Stimulated activated naive CD8-positive, alpha-beta T cell treated with anti-CD3 and anti-CD28 coated beads, Interleukin-15, Interleukin-2, amounts not matched to agents 100 U/mL and 50 U/mL, for 24 hours (primary cell): ENCODE measurements at places on chromosomes 6 and 20.

GRCh38 chr6:107068691-107069630 lies 41.0 kb downstream of the MTRES1 start:
- no peak for DNase-seq

- no peak for DNase-seq
Observed at GRCh38 chr6:139925894-139926641, 551.6 kb upstream of the CITED2 start.

DNA sequence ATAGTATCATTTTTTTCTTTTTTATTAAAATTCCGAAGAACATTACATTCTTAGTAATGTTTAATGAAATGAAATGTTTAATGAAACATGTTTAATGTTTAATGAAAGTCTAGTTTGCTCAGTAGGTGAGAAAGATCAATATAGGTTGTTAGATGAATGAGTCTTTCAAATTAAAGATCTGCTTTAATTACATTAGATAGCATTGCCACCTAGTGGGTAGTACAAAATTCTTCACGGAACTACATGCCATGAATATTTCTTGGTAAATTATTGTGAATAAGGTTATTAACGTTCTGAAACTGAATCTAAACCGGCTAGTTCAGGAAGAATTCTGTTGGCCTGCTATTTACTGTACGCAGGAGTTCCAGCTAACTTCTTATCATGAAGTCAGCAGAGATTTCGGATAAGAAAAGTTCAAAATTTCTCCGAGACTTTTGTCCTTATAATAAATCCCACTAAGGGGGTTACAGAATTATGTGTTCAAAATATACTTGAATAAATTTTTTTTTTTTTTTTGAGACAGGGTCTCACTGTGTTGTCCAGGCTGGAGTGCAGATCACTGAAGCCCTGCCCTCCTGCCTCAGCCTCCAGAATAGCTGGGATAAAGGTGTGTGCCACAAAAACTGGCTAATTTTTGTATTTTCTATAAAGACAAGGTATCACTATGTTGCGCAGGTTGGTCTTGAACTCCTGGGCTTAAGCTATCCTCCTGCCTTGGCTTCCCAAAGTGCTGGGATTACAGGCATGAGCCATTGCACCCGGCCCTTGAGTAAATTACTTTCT lies 7.9 kb upstream of the GMNN start:
- no peak for DNase-seq

- no peak for DNase-seq
Observed at GRCh38 chr6:148223424-148223842, 119.2 kb upstream of the SASH1 start.

DNA sequence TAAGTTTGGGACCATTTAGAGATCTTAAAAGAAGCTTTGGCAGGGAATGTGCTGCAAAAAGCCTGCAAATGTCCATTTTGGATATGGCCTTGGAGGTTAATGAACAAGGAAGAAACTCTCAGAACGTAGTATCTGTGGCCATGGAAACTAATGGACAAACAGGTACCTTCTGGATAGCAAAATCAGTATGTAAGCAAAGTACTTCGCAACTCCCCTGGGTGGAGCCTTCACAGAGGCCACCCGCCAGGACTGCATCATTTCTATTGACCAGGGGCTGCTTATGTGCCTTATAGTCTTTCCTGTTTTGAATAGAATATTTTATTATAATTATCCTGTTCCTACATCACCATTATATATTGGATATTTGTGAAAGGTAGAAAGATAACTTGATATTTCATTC lies 510.8 kb upstream of the SYNCRIP start:
- DNase-seq, result no peak

DNA sequence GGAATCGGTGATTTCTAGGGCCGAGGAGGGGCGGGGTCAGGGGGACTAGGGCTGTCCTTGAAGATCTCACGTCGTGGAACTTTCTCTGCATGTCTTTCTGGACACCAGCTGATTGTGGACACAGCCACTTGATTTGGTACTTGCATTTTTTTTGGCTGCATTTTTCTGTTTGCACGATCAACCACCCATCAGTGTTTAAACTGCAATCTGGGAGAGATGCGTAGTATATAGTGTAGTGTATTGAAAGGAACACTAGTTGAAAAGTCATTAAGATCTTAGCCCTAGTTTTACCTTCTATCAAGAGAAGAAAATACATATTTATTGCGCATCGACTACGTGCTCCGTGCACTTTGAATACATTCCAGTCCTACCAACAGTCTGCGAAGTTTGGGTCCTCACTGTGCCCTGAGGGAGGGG lies 657 bp downstream of the NT5DC1 start:
- DNase-seq, result no peak

DNA sequence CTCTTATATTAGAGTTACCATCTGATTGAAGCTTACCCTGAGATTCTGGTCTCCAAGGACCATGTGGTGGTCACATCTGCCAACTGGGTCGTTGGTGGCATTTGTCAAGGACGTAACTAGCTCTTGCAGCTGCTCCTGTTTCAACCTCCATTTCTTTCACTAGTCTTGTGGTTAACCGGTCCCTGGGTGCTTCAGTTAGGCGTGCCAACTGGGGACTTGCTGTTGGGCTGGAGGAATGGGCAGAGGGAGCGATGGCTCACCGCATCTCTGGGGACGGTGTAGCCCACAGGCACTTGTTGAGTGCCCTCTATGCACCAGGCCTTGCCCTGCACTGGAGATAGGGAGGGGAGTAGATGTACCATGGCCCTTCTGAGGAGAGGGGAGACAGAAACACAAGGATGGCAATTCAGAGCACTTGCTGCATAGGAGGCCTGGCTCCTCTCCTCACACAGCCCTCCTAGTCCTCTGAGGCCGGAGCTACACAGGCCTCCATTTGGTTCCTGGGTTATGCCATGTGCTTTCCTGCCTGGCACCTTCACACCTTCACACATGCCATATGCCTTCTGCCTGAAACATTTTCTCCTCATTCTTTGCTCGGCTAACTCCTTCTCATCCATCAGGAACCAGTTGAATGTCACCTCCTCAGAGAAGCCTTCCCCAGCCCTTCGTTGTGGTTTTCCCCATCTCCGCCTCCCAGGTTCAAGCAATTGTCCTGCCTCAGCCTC lies 20.0 kb upstream of the ASXL1 start:
- no peak for DNase-seq

DNA sequence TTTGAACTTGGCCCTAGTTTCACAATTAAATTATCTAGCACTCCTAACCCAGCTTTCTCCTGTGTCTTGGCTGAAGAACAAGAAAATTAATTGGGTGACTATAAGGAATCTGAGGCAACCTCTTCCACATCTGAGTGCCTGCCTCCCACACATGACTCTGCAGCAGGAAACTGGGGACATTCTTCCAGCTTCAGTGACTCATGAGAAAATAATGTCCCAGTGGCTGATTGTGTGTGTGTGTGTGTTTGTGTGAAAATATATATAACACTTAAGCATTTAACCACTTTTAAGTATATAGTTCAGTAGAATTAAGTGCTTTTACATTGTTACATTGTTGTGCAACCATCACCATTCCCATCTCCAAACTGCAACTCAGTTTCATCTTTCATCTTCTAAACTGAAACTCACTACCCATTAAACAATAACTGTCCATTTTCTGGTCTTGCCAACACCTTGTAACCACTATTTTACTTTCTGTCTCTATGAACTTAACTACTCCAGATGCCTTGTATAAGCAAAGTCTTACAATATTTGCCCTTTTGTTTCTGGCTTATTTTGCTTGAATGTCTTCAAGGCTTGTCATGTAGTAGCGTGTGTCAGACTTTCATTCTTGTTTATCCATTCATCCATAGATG lies 8.7 kb downstream of the TRIM38 start:
- no peak for DNase-seq

DNA sequence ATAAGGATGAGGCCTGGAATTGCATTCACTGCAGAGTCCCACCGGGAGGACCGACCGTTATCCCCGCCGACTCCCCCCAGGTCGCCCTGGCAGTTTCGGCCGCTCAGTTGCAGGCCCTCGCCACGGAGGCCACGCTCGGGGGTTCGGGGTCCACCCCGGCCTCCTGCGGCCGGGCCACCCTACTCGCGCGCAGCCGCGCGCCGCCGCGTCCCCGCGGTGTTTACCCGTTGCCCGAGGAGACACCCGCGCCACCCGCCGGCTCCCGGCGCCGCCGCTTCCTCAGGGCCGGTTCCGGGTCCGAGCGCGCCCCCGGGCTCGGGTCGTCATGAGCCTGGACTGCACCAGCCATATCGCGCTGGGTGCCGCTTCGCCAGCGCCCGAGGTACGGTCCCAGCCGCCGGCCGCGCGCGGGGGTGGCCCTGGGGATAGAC lies at the start of gene CCDC170:
Gene CCDC170, plus strand, starts transcription at position 214 of the 431 bp plus-strand sequence. Its CDS starts 112 bp downstream, at position 326.
- DNase-seq, result peak; percentile 19

GRCh38 chr6:15493437-15494168 lies 169.2 kb downstream of the DTNBP1 start:
- DNase-seq, result no peak

GRCh38 chr6:157284738-157285421 lies 38.4 kb downstream of the TMEM242 start:
- no peak for DNase-seq

- DNase-seq, result no peak
Observed at GRCh38 chr6:81769824-81770223, 17.3 kb upstream of the TENT5A start.

- DNase-seq, result no peak
Observed at GRCh38 chr20:52987295-52987694, 15.1 kb downstream of the TSHZ2 start.

DNA sequence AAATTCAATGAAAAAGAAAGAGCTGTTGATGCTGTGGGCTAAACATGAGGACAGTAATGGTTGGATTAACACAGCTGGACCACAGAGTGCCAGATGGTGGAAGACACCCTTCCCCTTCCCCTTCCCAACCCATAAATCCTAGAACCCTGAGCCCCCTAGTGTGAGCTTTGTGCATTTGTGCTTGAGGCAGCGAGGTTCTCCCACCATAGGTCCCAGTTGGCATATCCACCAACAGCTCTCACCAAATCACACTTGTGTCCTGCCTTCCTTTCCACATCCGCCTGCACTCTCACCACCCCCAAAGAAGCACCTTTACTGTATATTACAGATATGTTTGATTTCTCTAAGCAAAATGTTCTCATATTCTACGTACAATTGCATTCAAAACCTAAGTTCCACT lies 32.8 kb upstream of the HBS1L start:
- DNase-seq, result peak; percentile 27

DNA sequence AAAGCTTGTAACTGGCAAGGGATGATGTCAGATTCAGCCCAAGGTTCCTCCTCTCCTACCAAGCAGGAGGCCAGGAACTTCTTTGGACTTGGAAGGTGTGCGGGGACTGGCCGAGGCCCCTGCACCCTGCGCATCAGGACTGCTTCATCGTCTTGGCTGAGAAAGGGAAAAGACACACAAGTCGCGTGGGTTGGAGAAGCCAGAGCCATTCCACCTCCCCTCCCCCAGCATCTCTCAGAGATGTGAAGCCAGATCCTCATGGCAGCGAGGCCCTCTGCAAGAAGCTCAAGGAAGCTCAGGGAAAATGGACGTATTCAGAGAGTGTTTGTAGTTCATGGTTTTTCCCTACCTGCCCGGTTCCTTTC lies 14.4 kb downstream of the TNFAIP3 start:
- DNase-seq, result no peak

DNA sequence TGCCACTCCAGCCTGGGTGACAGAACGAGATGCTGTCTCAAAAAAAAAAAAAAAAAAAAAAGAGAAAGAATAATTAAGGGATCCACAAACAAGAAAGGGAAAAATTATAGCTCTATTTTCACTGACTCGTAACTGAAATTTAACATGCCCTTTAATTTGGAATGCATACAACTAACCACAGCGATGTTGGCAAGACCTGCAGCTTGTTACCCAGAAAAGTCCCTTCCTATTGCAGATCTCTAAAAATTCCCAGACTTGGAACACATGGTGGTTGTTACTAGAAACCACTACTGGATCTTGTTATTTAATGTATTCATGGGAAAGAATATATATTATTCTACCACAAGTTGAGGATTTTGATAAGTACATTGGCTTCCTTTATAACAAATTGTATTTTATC lies 27.8 kb upstream of the SMIM28 start:
- DNase-seq, result no peak

DNA sequence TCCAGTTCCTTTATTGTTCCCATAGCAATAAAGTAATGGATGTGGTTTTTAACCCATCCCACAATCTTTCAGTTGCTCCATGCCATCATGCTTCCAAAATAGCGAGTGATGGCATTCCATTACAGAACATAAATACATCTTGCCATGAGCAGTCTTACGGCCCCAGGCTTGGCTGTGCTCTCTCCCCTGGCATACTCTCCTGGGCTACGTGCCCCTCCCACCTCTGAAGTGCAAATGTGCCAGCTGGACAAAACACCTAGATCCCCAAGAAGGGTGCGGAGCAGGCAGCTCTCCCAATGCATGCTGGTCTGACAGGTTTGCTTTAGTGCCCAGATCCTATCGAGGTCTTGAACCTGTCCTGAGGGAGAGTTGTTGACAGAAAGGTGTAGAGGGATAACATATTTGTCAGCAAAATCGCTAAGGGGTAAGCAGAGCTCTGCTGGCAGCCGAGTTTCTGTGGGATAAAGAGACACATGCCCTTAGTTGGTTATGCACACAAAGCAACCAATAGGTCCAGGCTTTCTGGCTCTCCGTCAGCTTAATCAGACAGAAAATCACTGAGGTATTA lies 43.9 kb upstream of the PAX1 start:
- no peak for DNase-seq

DNA sequence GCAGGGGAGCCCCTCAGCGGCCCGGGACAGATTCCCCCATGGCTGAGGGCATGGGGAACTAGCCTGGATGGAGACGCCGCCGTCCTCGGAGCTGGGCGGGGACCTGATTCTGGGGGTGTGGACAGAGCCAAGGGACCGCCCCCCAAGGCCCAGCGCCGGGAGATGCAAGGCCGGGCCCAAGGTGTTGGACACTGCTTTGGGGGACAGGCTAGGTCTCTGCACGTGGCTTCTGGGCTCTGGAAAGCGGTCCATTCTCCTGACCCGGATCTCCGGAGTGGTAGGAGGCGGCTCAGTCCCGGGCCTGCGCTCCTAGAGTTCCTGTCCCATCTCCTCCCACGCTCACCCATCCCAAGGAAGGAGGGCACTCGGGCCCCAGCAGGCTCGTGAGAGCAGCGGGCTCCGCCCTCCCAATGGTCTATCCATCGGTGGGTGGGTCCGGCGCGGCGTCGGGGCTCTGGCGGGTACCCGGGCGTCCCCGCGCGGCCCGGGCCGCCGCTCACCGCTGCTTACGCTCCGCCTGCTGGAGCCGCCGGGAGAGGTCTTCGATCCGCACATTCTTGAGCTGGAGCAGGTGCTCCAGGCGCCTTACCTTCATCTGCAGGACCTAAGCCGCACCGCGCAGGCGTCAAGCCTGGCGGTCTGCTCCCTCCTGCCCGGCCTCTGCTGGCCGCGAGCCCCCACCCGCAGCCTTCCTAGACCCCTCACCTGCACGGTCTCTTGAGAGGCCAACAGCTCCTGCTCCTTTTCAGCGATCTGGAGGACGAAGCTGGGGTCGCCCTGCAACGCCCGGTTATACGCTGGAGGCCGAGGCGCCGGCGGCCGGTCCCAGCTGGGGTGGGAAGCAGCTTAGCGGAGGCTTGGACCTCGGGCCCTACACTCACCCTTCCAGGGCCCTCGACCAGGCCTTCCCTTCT lies 3.3 kb downstream of the SPEF1 start:
- DNase-seq, result peak; percentile 65
